ENCODE measurements at places on chromosomes 13 and 19.

DNA sequence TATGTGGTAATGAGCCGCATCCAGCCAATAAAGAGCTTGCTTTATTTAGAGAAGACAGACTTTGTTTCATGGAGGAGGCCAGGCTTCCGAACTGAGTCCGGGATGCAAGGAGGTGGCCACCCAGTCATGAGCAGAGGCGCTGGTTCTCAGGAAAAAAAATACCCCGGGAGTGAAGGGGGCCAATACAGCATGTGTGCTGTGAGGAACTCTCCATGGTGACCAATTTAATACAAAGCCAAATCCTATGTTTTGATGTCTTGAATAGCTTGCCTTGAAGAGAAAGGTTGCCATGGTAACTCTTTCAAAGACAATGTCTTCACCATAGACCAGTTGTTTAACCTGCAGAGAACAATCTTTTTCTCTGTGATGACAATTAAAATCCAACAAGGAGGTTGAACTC, 43.4 kb upstream of the PDCD5 start:
- DNase-seq, result no peak

- no peak for DNase-seq
These were observed 86.5 kb upstream of the FBXL3 start for GRCh38 chr13:77113496-77113895.

DNA sequence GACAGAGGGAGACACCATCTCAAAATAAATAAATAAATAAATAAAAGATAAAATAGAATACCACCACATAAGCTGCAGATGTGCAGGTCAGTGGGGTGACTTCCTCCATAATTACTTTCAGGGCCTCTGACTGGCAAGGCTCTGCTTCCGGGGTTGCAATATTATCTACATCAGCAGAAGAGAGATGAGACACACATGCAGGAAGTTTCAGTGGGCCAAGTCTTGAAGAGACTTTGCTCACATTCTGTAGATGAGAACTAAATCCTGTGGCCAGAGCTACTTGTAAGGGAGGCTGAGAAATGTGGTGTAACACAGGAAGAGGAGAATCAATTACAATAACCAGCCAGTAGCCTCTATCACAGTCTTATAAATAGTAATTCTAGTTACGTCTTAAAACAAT, 89.9 kb upstream of the MAB21L1 start:
- DNase-seq, result no peak

GRCh38 chr19:39119830-39120229, 5.8 kb upstream of the PAK4 start:
- no peak for DNase-seq

DNA sequence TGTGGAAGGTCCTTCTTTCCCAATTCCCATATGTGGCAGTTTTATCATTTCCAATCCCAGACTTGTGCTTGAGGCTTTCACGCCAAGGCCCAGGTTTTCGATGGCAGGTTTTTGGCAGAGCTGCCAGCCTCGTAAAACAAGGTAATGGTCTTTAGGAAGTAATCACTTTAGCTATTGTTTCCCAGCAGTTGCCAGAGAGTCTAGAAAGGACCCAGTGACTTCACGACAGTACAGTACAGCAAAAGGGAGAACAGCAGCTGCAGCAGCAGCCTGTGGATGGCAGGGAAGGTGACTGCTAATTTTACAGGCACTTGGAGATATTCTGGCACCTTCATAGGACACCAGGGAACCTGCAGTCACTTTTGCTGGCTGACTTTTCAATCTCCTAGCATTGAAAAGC, 291.6 kb upstream of the MAB21L1 start:
- DNase-seq, result no peak

All from activated CD4-positive, alpha-beta T cell treated with anti-CD3 and anti-CD28 coated beads, Interleukin-2, Interleukin-4, amounts not matched to agents 100 ng/mL and 50 ng/mL, durations not matched to agents 16 hours and 8 hours (primary cell).